Activated CD8-positive, alpha-beta memory T cell treated with anti-CD3 and anti-CD28 coated beads, Interleukin-2, amount 10 ng/mL, durations not matched to agents 7 days and 5 days (primary cell): ENCODE measurements at places on chromosomes 1 and 21.

- DNase-seq, result peak; percentile 50
These were observed 45.8 kb upstream of the NTPCR start for GRCh38 chr1:232904566-232904965.

- no peak for DNase-seq
These were observed 102.4 kb upstream of the ZNF281 start for GRCh38 chr1:200512191-200512590.

DNA sequence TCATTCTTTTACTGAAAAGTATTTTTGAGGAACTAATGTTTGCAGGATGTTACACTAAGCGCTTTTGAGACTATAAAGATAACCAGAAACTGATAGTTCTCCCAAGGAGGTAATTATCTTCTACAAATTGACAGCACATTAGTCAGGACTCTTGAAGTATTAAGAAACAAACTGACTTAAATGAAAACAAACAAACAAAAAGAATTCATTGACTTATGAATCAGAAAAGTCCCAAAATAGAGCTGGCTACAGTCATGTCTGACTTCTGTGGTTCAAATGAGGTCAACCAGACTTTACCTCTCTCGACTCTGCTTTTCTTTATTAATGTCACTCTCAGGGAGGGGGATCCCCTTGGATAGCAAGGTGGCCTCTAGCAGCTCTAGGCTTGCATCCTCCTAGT, 296.8 kb downstream of the TPR start:
- DNase-seq, result no peak

GRCh38 chr1:58045094-58045705, 501.3 kb downstream of the OMA1 start:
- DNase-seq, result no peak

GRCh38 chr1:4169991-4170390, 269.9 kb upstream of the C1orf174 start:
- no peak for DNase-seq

DNA sequence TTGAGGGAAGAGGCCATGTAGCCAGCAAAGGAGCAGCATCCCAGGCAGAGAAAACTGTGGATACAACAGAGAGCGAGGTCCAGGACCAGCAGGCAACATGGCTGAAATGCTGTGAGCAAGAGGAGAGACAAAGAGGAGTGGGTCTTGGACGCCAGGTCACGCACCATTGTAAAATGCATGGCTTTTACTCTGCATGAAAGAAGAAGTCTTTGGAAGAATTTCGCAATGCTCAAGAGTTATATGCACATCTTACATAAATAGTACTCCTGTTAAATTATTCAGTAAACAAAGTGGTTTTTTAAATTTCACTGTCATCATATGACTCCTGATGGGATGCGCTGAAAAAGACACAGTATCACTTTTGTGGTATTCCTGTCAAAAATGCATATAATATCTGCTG, 3.5 kb downstream of the CD244 start:
- no peak for DNase-seq
